ENCODE measurements at places on chromosomes 1 and 21.
A peak's percentile ranks its signal among the peaks of the same experiment; 100 is the strongest.

GRCh38 chr1:117370071-117370470 is 2.8 kb downstream of the MAN1A2 start:
- no peak for DNase-seq

DNA sequence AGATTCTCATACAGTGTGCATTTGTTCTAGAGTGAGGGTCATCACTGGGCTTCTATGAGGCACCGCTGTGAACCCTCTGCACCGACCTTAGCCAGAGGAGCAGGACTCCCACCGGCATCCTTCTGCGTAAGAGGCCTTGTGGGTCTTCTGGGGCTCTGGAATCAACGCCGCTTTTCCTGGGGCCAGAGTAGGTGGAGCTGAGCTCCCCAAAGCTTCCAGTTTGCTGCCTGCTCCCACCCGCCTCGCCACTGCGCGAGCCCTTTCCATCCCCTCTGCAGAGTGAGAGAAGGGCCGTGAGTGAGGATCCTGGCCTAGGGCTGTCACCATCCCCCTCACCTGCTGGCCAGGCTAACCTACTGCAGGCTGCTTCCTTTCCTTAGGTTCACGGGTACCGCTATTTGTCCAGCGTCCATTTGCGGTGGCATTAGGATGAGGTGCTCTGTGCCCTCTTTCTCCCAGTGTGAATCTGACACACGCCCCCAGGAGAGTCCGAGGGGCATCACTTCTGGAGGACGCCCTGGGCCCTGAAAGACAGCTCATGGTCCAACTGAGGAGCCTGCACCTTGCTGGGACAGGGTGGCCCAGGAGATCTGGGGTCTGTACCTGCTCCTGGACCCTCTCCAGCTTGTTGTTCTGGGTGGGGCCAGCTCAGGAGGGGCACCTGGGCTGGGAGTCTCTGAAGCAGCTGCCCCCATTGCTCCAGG is 36.2 kb downstream of the UMODL1 start:
- no peak for DNase-seq

GRCh38 chr1:192809307-192810252 is 741 bp downstream of the RGS2 start:
- no peak for DNase-seq

DNA sequence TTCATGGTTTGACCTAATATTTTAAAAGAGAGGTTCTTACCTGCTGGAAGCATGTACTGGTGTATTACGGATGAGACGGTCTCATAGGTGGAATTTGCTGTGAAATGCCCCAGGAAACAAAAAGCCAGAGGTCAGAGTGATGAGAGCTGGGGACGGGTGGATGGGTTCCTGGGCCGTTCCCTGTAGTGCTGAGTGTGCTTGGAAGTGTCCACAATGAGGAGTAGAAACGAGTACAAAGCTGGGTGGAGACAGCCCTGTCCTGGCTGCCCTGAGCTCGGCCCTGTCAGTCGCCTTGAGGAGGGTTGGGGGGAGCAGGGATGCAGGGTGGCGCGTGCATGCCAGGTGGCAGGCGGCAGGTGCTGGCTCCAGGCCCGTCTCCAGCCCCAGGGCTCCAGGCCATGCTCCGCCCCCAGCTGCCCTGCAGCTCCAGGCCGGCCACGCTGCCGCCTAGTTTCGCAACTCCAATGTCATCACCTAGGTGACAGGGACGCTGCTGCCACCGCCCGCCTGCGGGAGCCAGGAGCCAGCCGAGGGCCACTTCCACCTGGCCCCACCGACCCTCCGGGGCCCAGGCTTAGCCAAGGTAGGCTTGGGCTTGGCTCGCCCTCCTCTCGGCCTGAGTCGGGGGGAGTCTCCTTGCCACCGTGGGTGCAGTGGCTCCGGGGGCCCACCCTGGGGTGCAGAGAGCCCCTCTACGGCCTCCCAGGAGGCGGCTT is 16.4 kb downstream of the TP73 start:
- peak; percentile 68 for DNase-seq

DNA sequence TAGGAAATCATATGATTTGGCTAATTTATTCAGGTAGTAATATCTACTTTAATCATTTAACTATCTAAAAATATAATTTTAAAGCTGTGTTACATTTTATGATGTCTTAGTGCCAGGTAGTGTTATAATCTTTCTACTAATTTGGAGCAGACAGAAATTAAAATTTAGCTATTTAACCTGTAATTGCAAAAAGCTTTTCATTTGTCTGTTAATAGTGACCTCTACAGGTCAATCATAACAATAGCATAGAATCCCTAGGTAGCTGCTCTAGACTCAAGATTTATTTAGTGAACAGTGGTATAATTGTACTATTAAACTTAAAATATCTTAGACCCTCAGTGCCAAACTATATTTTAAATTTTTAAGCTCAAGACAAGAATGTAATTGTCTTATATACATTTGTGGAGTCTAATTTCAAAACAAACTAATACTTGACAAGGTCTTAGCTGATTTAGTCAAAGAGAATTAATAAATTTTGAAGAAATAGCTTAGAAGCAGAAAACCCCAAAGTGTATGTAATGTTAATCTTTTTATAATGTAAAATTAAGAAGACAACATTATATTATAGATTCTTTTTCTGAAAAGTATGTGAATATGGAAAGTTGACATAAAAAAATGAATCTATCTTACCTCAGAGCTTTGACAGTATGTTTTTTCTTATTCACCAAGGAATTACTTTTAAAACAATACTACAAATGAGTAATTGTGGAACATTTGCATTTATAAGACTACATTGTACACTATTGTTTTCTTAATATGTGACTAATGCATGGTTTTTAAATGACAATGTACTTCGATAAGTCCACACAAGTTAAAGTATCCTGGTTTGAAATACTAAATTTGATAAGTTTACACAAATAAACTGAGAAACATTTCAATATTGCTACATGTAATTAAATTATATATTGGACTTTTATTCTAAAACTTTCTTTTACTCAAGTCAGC is 64.1 kb upstream of the RNPC3 start:
- DNase-seq: no peak

GRCh38 chr1:231931146-231931545 is 304.6 kb downstream of the DISC1 start:
- DNase-seq: no peak

- no peak for DNase-seq
Observed at GRCh38 chr1:187870552-187870951, 1041.8 kb downstream of the PLA2G4A start.

DNA sequence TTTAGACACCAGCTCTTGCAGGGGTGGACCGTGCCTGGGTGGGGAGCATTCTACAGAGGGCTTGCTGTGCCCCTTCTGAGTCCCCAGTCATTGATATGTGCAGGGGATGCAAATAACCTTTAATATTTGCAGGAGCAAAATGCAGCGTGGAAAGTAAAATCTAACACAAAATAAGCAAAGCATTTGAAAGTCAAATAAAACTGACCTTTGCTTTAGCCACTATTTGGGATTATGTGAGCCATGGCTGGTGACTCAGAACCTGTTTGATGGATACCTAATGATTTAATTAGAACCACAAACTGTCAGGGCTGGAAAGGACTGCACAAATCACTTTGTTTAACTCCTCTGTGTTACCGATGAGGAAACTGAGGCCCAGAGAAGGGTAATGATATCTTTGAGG is 377.5 kb downstream of the HHAT start:
- no peak for DNase-seq

- no peak for DNase-seq
Observed at GRCh38 chr1:241470908-241471590, 48.5 kb downstream of the FH start.

DNA sequence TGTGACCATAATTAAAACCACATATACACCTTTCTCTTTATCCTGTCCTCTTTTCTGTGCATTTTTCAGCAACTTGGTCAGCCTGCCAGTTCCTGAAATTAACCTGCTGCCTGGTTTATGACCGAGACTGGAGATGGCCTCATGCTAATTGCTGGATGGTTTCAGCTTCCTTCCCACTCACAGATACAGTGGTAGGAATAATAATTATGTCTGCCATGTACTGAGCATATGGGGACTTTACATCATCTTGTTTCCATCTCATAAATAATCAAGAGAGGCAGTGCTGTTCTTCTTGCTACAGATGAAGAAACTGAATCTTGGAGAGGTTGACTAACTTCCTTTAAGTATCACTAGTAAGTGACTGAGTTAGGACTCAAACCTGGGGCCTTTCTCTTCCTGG is 148.2 kb downstream of the NOS1AP start:
- DNase-seq: no peak

- no peak for DNase-seq
Observed at GRCh38 chr1:26221094-26221493, 12.9 kb upstream of the CEP85 start.

DNA sequence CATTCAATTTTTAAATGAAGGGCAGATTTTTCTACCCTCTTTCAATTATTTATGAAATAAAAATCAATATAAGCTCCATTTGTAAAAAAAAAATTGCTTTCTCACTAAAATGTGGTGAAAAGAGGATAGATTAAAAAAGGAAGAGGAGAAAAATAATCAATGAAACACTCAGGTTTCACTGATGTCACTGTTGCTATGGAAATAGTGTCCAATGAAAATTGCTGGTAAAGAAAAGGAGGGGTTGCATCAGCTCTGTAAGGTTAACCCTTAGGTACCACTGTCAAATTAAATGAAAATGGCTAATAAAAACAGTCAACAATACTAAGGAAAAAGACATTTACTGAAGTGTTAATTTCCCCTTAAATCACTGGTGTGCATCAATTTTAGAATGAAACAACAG is 91.6 kb upstream of the TTC39A start:
- no peak for DNase-seq

DNA sequence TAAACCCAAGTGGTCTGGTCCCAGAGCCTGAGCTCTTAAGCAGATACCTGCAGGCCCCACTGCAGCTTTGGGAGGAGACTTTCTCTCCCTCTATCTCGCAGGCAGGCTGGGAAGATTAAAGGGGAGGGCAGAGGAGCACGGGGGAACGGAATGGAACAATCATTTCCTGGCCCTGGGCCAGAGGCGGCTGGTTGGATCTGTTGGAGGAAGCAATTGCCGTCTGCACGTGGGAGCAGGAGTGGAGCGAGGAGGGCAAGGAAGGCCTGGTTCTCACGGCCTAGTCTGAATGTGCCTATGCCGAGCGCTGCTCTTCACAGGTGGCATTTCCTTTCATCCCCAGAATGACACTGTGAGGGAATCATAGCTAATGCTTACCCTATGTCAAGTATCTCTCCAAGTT is 23.7 kb downstream of the NKAIN1 start:
- peak; percentile 37 for DNase-seq

- DNase-seq: no peak
Observed at GRCh38 chr1:31532173-31532572, 44.1 kb upstream of the TINAGL1 start.

DNA sequence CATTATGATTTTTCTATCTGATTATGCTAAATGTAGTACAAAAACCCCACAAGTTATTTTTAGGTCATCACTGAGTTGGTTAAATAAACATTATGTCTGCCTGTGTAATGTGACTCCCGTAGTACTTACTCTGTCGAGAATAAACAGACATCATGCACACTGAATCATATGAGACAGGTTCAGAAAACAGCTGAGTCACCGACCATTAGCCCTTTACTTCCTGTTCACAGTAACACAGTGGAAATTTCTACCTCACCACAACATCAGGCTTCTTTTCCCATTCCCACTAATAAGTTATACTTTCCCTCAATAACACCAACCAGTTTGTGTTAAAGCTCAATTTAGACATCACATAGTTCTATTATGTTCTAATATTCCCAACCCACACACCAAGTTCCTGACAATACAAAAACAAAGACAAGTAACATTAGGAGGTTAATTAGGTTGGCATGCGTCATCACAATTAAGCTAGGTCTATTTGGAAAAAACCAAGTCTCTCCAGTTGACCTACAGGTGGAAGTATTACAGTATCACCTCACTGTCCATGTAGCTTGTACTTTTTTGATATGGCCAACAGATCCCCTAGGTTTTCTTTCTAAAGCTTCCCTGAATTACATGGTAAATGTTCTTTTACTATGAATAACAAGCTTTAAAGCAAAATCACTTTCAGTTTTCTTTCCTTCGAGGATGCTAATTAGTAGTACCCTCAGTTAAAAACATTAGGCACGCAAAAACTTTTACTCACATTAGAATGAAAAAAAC is 154.2 kb downstream of the EIF4G3 start:
- DNase-seq: peak; percentile 60

DNA sequence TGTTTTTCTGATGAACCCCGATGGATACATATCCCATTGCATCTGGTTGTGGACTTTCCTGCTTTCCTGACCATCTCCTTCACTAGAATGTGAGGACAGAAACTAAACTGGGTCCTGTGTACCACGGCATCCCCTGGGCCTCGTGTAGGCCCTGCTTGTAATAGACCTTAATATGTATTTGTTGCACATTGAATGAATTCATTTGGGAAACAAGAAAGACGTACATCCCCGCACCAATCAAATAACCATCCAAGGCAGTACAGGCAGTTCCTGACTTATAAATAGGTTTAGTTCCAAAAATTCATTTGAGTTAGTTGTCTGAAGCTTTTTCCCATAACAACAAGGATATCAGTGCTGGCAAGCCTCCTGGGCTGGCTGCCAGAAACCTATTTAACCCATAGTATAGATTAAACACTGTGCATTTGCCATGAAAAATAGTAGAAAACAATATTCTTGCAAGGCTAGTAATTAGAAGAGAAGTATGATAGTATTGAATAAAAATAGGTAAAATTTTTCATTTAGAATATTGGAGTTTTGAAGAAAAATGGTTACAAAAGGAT is 81.8 kb upstream of the CD34 start:
- no peak for DNase-seq

GRCh38 chr1:27940870-27941560 is 6.2 kb downstream of the SMPDL3B start:
- DNase-seq: no peak

GRCh38 chr1:59041646-59042277 is 255.1 kb upstream of the FGGY start:
- no peak for DNase-seq

GRCh38 chr1:247359559-247359958 is 27.9 kb upstream of the ZNF496 start:
- no peak for DNase-seq

GRCh38 chr1:115266729-115267421 is 71.2 kb downstream of the NGF start:
- DNase-seq: no peak

DNA sequence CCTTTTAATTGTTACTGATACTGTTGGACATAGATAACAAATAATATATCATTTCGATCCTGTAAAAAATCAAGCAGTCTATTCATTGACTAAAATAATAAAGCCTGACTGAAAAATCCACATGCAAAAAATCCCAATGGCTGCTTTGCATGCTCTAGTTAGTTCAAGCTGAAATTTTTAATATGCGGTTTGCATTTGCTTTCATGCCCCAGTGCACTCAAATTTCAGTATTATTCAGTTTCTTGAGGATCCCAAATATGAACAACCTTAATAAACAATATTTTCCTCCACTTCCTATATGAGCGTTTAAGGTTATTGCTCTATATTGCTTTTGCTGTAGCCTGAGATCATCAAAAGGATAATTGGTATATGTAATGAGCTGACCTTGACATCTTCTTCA is 75.1 kb upstream of the DPH5 start:
- DNase-seq: no peak

GRCh38 chr1:55386456-55386855 is 171.3 kb upstream of the USP24 start:
- no peak for DNase-seq

DNA sequence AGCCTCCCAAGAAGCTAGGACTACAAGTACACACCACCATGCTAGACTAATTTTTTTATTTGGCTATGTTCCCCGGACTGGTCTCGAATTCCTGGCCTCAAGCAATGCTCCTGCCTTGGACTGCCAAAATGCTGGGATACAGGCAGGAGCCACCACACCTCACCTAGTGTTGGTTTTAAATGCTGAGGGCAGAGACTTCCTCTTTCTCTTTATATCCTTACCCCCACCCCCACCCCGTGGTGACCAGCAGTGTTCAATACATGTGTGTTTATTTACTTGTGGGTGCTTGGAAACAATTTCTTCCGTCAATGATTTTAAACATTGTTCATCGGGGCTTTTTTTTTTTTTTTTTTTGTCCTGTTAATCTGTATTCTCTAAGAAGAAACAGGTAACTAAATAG is 158.9 kb downstream of the ZBTB18 start:
- DNase-seq: no peak

Measured in breast epithelium (tissue), 4 donors.